ENCODE measurements at places on chromosomes 2 and 18. TPM values are rescaled to one million over a fixed set of nuclear protein-coding genes. Genes with fewer than 3 reads are reported as not detected.

The RALB gene
- total RNA-seq: 53.3 TPM

The IL36A gene
- 1.0 TPM for total RNA-seq

The CYP1B1 gene
- 30.4 TPM for total RNA-seq

The KATNAL2 gene
- 3.9 TPM for total RNA-seq

The DOK6 gene
- 0.07 TPM for total RNA-seq

The TUBB6 gene
- 328 TPM for total RNA-seq

The UGT1A1 gene
- total RNA-seq: under 0.01 TPM

The REG3G gene
- not detected for total RNA-seq

The INHBB gene
- 0.34 TPM for total RNA-seq

The LRATD1 gene
- 27.0 TPM for total RNA-seq

The COL5A2 gene
- total RNA-seq: 9.6 TPM

The SAG gene
- not detected for total RNA-seq

The LPIN2 gene
- 12.0 TPM for total RNA-seq

The GPAT2 gene
- total RNA-seq: under 0.01 TPM

The PAX8 gene
- 1.1 TPM for total RNA-seq

The PXDN gene
- 109 TPM for total RNA-seq

The SCYGR4 gene
- total RNA-seq: not detected

The FAM136A gene
- 24.9 TPM for total RNA-seq

The ANKRD30BL gene
- not detected for total RNA-seq

The CYP27A1 gene
- 0.64 TPM for total RNA-seq

The RTKN gene
- 51.9 TPM for total RNA-seq

The TMEM169 gene
- total RNA-seq: 0.34 TPM

The CASP8 gene
- 25.6 TPM for total RNA-seq

The RAB31 gene
- 45.5 TPM for total RNA-seq

The CTLA4 gene
- not detected for total RNA-seq

The LINC00305 gene
- total RNA-seq: not detected

The CFAP221 gene
- total RNA-seq: not detected

The PTMA gene
- 760 TPM for total RNA-seq

The KCMF1 gene
- 145 TPM for total RNA-seq

The CTAGE1 gene
- not detected for total RNA-seq

The TMEM163 gene
- total RNA-seq: not detected

The ERBB4 gene
- total RNA-seq: not detected

The CACNB4 gene
- 0.43 TPM for total RNA-seq

The GDF7 gene
- total RNA-seq: under 0.01 TPM

Measured in nasal cavity respiratory epithelium epithelial cell of viscerocranial mucosa (primary cell).